ENCODE measurements at places on chromosomes 5 and 9.

GRCh38 chr5:111068213-111068612 lies 3.3 kb upstream of the TSLP start:
- DNase-seq, result no peak

DNA sequence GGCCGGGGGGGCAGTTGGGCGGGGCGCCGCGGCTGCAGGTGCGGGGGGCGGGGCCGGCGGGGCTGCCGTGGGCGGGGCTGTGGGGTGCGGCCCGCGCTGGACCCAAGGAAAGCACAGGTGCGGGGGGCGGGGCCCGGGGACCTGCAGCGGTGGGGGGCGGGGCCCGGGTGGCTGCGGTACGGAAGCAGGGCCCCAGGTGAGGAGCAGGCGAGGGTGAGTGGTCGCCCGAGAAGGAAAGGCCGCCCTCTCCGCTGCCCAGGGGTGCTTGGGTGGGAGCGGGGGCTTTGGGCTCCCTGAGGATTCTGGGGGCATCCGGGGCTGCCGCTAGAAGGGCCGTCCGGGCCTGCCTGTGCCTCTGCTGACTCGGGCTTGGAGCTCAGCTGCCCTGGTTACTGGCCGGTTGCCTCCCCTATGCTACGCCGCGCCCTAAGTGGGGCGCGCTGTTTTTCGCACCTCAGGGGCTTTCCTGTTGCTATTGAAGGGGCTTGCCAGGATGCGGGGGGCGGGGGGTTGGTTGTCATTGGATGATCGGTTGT lies 767 bp downstream of the RALGPS1 start:
- DNase-seq, result no peak

DNA sequence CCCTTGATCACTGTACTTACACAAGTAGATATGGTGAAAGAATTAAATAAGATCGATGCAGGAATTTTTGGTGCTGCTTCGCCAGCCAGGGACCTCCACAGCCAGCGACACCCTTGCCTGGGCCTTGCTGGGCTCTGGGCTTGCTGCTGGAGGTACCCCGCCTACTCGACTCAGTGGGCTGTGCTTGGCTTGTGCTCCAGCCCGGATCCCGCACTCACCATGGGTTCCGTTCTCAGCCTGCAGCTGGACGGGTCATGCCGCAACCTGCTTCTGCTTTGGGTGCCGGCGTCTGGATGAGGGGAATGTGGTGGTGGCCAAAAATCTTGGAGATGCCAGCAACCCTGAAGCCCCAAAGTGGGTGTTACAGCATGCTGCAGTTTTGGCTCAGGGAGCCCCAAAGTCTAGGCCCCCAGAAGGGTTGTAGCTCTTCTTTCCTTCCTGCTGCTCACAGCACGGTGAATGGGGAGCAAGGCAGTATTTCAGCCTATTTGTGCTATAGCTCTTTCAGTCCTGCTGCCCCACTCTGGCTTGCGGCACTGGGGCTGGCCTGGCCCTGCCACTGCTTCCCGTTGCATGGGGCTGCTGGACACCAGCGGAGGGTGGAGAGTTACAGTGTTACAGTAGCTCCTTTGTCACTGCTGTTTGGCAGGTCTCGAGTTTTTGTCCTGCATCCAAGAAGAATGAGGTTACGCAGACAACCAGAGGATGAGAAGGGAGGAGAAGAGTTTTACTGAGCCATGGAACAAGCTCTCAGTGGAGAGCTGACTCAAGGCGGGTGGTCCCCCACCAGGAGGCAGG lies 48.0 kb downstream of the TARS1 start:
- DNase-seq, result no peak

GRCh38 chr9:68669218-68669617 lies 35.8 kb upstream of the PIP5K1B start:
- DNase-seq, result no peak

DNA sequence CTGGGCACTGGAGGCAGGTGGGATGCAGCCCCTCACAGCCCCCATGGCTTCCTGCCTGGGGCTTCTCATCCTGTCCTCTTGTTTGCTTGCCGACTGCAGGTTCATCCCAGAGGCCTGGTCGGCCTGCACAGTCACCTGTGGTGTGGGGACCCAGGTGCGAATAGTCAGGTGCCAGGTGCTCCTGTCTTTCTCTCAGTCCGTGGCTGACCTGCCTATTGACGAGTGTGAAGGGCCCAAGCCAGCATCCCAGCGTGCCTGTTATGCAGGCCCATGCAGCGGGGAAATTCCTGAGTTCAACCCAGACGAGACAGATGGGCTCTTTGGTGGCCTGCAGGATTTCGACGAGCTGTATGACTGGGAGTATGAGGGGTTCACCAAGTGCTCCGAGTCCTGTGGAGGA lies 232.7 kb downstream of the ADAMTSL1 start:
- no peak for DNase-seq

GRCh38 chr5:161299053-161299452 lies 247.5 kb downstream of the GABRB2 start:
- DNase-seq, result no peak

DNA sequence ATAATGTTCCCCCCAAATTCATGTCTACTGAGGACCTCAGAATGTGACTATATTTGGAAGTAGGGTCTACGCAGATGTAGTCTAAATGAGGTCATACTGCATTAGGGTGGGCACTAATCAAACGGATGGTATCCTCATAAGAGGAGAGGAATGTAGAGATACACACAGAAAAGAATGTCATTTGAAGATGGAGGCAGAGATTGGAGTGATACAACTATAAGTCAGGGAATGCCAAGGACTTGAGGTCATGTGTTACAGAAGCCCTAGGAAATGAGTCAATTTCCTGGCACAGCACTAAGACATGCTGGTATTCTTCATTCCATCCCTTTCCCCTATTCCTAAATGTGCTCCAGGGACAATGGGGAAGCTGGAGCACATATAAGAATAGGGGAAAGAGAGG lies 758 bp upstream of the PDCD1LG2 start:
- no peak for DNase-seq

DNA sequence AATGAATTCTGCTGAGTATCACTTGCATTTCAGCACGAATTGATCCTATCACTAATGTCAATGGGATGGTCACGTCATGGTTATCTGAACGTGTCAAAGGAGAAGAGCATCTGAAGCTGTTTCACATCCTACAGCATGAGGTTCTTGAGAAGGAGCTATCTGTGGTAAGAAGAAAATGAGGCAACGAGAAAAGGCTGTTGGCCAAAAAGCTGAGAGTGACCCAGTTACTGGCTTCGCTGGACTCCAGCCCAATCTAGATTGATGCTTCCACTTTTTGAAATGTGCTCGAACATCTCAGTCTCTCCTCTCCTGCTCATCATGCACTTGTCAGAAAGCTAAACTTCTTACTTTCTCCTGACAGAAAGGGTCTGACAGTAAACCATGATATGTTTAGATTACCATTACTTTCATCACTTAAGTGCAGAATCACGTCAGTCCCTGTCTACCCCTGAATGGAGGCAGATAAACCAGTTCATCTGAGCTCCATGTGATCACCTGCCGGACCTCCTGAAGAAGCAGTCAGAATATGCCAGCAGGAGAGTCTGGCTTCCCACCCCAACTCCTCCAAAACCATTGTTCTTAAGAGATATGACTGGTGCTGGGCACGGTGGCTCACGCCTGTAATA lies 22.5 kb downstream of the MGAT1 start:
- DNase-seq, result no peak

- DNase-seq, result no peak
Observed at GRCh38 chr5:13081116-13081515, 863.4 kb downstream of the DNAH5 start.

- DNase-seq, result no peak
Observed at GRCh38 chr5:127441799-127442484, 75.5 kb upstream of the PRRC1 start.

- no peak for DNase-seq
Observed at GRCh38 chr9:82526577-82526976, 536.4 kb downstream of the RASEF start.

- no peak for DNase-seq
Observed at GRCh38 chr5:170372971-170373370, 16.2 kb downstream of the KCNMB1 start.

DNA sequence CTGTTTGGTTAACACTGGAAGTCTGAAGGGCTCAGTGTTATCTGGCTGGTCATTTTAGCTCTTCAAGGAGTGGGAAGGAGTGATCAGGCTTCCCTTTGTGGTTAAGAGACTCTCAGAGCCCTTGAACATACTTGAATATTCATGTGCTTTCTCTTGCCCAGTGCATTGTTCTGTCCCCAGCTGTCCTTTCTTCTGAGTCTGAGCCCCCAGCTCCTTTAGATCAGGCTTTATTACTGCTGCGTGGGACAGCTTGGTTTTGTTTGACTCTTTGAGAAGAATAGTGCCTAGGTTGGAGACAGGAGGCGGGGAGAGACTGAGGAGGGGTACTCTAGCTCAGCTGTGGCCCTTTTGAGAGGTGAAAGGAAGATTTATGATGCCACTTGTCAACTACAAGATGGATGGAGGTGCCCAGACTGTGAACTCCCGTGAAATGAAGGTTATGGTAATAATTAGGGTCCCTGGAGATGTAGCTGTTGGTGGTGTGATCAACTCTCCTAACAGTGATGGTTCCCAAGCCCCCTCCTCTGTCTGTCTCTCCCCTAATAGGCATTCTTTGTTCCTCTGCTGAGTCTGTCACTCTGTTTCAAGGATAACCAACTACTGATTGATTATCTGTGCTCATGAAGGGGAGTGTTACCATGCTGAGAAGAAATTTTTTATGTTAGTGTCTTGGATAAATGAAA lies 83.1 kb upstream of the GLRA1 start:
- DNase-seq, result no peak

DNA sequence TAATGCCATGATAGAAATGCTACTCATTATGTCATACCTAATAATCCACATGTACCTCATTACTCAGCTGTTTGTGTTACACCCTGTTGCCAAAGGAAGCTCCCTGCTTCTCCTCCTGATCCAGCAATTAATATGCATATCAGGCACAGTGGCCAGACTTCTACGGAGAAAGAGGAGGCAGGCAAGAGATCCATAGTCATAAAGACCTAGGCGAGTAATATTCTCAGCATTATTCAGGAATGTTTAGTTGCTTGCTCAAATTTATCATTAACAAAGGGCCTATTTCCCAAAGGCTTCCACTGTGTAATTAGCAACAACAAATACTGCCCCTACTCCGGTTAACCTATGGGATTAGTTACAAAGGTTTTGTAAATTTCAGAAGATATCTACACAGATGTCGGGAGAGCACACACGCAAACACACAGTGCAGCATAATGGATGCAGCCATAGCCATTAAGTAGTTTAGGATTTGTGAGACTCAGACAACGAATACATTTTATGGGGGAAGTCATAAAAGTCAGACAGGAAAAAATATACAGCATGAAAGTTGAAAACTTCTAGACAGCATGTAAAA lies 192.6 kb downstream of the EFNA5 start:
- DNase-seq, result no peak

GRCh38 chr9:133362359-133363044 lies 6.2 kb downstream of the SURF2 start:
- no peak for DNase-seq

GRCh38 chr5:143920772-143921171 lies 108.8 kb downstream of the HMHB1 start:
- DNase-seq, result no peak

DNA sequence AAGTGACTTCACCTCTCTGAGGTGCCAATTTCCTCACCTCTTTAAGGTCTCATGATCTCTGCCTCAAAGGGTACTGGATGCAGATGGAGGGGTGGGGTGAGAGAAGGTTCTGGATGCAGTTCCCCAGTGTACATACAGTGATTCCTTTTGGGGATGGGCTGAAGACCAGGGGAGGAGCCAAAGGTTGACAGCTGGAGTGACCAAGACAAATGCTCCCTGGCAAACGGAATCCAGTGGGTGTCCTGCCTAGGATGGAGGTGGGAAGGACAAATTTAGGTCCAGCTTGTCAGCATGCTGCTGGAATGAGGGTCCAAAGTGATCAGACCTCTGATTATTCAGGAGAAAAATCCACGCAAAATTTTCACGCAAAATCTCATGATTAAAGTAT lies 7.3 kb upstream of the LMX1B start:
- DNase-seq, result no peak

- DNase-seq, result no peak
Observed at GRCh38 chr5:40437452-40437861, 242.3 kb upstream of the PTGER4 start.

- no peak for DNase-seq
Observed at GRCh38 chr5:136646915-136647314, 281.6 kb upstream of the TRPC7 start.

- DNase-seq, result peak; percentile 41
Observed at GRCh38 chr5:150209099-150209635, 19.3 kb downstream of the SLC6A7 start.

DNA sequence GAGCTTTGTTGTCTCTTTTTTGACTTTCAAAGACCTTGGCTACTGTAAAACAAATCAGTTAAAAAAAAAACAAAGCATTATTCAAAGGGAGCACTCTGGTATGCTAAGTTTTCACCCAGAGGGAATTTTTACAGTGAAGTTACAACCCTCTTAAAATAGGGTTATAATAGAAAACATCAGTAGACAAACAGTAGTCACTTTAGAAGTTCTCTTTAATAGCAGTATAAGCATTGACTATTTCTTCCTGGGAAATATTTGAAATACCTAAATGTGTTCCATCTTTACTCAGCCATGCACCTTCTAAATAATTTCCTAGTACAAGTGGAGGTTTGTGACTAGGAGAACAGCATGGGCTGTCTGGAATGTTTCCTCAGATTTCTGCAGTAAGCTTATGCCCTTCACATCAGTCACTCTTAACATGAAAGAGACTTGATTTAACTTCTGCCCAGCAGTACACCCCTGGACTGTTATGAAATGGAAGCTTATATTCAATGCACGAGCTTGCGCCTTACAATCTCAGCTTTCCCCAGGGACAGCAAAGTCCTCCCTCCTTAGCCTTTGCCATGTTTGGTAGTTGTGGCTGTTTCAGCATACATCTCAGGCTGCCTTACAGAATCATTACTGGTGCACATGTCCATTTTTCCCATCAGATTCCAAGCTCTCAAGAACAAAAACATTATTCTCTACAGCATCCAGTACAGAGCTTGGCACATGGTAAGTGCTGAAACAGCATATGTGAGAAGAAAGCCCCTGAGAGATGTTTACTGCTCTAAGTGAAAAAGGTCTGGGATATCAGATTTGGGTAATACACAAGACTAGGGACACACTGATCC lies 191.5 kb downstream of the ZNF608 start:
- DNase-seq, result no peak

DNA sequence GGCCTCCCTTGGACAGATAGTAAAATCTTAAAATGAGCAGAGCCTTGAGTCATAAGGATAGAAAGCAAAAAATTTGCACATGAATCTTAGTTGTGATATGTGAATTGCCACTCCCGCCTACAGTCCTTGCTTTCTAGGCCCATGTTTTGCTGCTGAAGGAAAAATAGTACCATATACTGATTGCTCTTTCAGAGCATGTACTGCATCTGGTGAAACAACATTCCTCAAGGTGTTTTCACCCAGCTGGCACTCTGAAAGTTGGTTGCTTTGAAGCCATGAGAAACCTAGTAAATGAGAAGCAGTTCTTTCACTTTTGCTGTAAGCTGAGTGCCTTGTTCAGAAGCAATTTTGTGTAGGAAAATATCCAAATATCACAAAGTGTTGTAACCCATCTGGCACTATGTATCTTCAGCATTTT lies 10.3 kb downstream of the CDC37L1 start:
- DNase-seq, result no peak
